Activated CD4-positive, alpha-beta T cell treated with anti-CD3 and anti-CD28 coated beads for 24 hours (primary cell): ENCODE measurements at places on chromosomes 1 and 21.

DNA sequence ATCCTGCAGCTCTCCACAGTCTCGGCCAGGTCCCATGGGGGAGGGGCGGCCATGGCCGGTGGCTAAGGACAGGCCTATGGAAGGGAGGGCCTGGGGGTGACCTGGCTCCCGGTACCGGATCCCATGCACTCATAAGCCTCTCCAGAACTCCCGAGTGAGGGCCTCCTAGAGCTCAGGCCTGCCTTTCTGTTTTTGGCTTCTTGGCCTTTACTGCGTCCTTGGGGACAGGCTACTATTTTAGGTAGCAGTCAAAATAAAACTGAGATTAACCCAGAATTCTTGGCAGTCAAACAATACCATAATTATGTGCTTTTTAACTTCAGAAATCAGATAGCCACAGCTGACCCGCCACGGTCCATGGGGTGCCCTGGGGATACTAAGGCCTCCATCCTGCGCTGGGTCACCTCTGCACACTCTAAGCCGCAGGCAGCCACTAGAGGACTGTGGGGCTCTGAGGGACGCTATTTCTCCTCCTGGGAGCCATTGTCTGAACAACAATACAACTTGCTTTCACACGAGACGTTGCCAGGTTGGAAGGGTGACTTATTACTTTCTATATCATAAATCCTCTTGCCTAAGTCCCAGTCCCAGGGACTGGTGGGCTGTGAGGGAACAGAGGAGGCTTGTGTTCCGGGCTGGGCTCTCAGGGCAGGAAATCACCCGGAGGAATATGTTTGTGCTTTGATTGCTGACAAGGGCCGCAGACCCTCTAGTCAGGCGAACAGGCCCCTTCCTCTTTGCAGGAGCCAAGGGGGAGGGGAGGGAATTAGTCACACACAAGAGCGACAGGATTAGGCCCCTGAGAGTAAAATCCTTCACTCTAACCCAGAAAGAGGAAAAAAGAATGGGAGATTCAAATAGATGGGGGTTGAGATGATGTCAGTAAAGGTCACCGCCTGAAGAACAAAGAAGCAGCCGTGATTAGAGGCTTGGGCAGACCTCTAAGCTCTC lies 40.7 kb upstream of the BCAR3 start:
- DNase-seq = no peak

DNA sequence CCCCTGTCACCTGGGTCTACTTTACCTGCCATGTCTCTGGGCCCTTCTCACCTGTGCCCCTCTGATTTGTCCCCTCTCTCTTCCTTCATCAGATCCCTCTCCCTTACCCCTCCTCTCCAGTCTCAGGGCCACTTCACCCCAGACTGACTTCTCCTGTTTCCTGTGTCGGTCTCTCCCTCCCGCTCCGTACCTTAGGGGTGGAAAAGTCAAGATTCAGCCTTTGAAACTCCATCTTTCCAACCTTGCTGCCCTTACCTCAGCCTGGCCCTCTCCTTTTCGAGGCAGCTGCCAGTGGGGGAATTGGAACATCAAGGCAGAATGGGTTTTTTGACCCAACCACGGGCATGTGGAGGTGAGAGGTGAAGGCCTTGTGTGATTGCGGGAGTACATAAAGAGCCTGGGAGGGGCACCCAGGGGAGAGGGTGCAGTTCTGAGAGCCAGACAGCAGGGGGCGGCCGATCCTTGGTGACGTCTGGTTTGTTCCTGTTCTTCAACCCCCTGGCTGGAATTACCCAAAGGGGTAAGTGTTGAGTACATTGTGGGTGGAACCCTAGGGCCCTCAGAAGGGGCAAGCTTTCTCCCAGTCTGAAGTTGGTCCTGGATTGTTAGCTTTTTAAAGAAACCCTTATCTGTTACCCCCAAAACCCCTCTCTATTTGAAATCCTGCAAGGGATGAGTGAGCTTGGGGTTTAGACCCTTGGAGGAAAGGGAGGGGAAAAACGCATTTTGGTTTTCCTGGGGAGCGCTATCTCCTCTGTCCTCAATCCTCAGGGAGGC lies 12.3 kb upstream of the DMBX1 start:
- DNase-seq = peak; percentile 64

GRCh38 chr1:117565745-117566455 lies 39.9 kb upstream of the TENT5C start:
- no peak for DNase-seq

GRCh38 chr1:201313086-201313485 lies 29.8 kb downstream of the PKP1 start:
- no peak for DNase-seq

GRCh38 chr1:42797979-42798378 lies 13.2 kb downstream of the TMEM269 start:
- no peak for DNase-seq
